ENCODE measurements at places on chromosomes 12 and 14. TPM values are rescaled to one million over a fixed set of nuclear protein-coding genes. Genes with fewer than 3 reads are reported as not detected.

DNA sequence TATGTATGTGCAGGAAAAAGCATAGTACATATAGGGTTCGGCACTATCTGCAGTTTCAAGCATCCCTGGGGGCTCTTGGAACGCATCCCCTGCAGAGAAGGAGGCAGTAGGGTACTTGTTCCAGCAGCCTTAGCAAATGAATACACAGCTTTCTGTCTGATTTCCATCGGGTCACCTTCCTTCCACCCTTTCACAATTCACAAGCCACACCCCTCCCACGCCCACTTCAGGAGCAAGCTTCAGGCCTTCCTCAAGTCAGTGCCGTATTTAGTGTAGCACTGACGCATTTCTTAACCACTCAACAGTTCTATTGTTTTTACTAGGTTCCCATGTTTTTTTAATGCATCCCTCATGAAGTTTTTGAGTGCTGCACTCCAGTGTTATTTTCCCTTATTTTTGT, 64.2 kb downstream of the CLMN start:
- peak; percentile 87 for DNase-seq

DNA sequence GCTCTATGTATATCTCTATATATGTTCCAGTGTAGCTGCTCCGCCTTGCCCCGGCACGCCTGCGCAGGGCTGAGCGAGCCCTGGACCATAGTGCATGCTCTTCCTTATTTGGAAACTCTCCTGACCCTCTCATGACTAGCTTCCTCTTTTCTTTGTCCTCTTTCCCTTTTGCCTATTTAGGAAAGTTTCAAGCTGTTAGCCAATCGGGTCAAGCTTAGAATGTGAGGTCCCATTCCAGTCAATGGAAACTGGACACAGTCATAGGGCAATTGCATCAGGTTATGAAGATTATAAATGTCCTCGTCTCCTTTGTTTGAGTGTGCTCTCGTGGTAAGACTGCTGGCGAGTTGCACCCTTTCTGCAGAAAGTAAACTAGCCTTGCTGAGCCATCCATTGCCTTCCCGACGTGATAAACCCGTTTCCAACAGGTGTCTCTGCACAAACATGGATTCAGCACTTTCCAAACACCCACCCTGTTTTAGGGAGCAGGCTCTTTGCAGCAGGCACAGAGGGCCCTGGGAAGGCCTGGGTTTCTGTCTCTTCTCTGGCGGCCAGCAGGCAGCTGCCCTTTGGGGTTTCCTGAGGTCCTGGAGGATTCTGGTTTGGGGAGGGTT, 30.9 kb downstream of the CCDC92 start:
- no peak for DNase-seq

Gene UBE3B
- total RNA-seq: 54.6 TPM

- no peak for DNase-seq
Measured at GRCh38 chr12:64522316-64522715, 70.4 kb downstream of the TBK1 start.

DNA sequence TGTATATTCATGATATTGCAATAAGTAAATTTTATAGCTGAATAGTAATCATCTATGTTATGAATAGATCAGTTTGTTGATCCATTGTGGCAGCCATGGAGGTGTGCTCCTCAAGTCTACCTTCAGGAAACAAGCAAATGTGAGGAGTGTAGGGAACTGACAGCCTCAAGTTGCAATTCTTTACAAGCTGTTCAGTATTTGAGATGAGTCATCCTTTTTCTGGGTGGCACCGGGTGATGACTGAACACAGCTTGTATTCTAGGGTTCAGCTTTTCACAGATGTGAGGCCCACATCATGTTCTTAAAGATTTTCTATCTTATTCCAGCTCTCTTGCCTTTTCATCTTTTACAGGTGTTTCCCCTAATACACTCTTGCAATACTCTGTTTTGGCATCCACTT, 452.4 kb downstream of the KCNH5 start:
- no peak for DNase-seq

DNA sequence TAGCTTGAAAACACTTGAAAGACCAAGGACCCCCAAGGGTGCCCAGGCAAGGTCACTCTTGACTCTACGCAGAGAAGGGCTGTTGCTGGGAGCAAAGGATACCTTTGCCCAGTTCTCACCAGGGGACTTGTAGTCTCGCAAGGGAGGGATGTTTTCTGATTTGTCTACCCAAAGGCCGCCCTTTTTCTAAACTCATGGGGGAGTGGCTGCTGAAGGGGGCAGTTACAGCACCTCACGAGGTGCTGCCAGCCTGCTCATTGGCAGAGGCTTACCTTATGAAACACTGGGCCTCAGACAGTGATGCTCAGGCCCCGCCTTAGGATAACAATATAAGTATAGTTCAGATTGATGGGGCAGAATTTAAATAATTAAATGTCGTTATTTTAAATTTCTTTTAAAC, 107.0 kb downstream of the ETV6 start:
- no peak for DNase-seq

Gene FGF23
- not detected for total RNA-seq

DNA sequence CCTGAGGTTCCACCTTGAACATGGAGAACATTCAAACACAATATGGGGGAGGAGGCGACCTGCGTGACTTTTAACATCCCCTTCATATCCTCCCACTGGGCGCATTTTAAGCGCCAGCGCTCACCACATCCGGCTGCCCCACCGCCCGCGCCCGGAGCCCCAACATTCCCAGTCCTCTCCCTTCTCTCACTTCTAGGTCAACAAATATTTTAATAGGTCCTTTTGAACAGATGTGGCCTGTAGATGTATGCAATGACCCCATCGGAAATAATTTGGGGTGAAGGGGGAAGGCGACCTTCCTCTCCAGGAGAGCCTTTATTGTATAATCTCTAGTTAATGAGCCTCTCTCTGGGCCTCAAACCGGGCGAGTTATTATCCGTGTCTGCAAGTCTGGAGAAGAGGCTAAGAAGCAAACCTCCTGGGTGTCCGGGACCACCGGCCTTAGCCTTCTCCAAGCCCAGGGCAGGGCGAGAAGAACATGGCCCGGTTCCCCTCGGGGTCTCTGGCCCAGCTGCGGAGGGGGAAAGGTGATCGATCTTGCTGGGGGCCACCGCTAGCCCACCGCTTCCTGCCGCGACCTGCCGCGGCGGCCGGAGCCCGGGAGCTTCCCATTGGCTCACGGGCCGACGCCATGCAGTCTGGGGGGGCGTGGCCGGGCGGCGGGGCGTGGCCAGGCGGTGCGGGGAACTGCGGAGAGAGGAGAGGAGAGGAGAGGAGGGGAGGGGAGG, 83.2 kb upstream of the HMGA2 start:
- peak; percentile 89 for DNase-seq

DNA sequence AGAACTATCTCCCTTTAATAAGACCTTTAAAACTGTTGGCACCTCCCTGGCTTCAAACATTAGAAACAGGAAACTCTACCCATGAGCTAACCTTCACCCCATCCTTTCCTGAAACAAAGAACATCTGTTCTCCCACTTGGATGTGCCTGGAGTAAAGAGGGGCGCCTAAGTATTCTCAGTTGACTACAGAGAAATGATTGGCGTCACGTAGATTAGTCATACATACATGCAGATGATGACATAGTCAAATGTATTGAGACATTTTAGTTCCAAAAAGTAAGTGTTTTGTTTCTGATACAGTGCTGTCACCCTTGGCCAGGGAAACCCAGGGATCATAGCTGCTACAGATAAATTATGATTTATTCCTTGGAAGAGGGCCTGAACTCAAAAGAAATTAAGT, 260.0 kb upstream of the PLEKHG7 start:
- no peak for DNase-seq

GRCh38 chr14:65156568-65157366, 54.5 kb upstream of the MAX start:
- no peak for DNase-seq

Gene CLEC2A
- total RNA-seq: not detected

Gene TPH2
- total RNA-seq: 0.13 TPM

Gene CCDC196
- total RNA-seq: not detected

GRCh38 chr12:26471560-26471959, 276.2 kb downstream of the SSPN start:
- DNase-seq: no peak

DNA sequence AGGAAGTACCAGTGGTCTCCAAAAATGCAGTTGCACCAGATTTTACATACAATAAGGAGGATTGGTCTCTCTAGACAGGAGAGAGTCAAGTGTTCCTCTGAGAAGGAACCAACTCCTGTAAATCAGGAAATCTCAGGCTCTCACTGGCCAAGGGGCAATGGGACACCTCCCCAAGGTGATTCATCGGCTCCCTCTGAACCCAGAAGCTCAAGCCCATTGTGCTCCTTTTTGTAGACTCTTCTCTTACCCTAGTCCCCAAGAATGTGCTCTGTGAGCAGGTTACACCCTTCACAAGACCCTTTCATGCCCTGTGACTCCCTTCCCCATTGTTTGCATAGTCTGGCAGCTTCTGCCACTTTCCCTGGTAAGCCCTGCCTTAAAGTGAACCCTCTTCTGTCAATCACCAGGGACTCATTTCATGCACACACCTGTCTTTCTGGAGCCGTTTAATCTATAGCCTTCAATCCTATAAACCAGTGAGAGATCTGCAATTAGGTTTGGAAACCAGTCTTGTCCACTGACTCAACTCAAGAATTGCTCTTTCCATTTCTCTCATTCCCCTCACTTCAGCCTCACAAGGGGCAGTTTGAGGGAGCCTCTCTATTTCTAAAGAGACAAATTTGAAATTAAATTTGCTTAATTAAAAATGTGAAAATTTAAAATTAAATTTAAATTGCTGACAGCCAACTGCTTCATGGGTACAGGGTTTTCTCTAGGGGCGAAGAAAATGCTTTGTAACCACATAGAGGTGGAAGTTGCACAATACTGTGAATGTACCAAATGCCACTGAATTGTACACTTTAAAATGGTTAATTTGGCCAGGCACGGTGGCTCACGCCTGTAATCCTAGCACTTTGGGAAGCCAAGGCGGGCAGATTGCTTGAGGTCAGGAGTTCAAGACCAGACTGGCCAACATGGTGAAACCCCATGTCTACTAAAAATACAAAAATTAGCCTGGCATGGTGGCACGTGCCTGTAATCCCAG, 38.3 kb upstream of the LTA4H start:
- no peak for DNase-seq

Gene GLIPR1L1
- total RNA-seq: not detected

- peak; percentile 31 for DNase-seq
Measured at GRCh38 chr12:57476993-57477709, 2.5 kb downstream of the ARHGAP9 start.

DNA sequence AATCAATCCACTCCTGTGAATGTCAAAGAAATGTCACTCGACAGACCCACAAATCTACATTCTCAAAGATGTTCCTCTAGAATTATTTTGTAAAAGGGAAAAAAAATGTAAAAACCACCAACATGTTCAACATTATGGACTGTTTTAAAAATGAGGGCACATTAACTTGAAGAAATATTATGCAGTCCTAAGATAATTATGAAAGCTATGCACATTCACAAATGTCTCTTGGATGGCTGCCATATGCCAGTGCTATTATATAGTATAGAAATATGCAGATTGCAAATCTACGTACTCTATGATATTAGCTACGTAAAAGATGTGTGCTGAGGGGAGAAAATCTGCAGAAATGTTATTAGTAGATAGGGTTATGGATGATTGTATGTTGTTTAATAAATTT, 334.2 kb downstream of the BMP4 start:
- DNase-seq: no peak

Gene PTGER2
- 8.1 TPM for total RNA-seq

GRCh38 chr12:82912406-82912805, 225.7 kb downstream of the TMTC2 start:
- no peak for DNase-seq

DNA sequence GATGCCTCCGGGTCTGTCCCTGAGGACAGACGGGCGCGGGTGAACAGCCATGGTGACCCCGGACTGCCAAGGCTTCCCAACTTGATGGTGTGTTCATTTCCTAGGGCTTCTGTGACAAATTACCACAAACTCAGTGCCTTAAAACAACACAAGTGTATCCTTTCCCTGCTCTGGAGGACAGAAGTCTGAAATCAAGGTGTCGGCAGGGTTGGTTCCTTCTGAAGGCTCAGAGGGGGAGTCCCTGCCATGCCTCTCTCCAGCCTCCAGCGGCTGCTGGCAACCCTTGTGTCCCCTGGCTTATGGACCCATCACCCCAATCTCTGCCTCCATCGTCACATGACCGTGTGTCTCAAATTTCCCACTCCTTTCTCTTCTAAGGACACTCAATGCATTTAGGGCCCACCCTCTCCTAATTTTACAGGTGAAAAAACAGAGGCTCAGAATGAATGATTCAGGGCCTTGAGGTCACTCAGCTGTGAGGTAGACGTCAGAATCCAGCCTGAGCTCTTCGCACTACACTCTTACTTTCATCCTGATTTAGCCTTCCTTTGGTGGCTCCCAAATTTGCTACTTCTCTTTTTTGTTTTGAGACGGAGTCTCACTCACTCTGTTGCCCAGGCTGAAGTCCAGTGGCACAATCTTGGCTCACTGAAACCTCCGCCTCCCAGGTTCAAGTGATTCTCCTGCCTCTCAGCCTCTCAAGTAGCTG, 45.4 kb downstream of the VCPKMT start:
- no peak for DNase-seq

Gene EXOC3L4
- total RNA-seq: 29.1 TPM

Measured in mucosa of descending colon (tissue), 3 donors.